ENCODE measurements at places on chromosomes 3 and 15.
A peak's percentile ranks its signal among the peaks of the same experiment; 100 is the strongest.

GRCh38 chr3:126983653-126984390 is 907 bp downstream of the PLXNA1 start:
- DNase-seq: peak; percentile 21

DNA sequence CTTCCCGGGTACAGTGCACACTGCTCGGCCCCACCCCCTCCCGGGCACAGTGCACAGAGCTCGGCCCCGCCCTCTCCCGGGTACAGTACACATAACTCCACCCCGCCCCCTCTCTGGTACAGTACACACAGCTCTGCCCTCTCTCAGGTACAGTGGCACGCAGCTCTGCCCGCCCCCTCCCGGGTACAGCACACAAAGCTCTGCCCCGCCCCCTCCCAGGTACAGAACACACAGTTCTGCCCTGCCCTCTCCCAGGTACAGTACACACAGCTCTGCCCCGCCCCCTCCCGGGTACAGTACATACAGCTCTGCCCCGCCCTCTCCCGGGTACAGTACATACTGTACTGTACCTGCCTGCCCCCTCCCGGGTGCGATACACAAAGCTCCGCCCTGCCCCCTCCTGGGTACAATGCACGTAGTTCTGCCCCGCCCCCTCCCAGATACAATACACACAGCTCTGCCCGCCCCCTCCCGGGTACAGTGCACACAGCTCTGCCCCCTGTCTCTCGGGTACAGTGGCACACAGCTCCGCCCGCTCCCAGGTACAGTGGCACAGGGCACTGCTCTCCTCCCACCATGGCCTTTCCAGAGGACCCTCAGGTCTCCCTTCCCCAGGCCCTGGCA is 16.4 kb upstream of the PRR20G start:
- DNase-seq: no peak

GRCh38 chr3:134251731-134252391 is 1.2 kb upstream of the RYK start:
- no peak for DNase-seq

DNA sequence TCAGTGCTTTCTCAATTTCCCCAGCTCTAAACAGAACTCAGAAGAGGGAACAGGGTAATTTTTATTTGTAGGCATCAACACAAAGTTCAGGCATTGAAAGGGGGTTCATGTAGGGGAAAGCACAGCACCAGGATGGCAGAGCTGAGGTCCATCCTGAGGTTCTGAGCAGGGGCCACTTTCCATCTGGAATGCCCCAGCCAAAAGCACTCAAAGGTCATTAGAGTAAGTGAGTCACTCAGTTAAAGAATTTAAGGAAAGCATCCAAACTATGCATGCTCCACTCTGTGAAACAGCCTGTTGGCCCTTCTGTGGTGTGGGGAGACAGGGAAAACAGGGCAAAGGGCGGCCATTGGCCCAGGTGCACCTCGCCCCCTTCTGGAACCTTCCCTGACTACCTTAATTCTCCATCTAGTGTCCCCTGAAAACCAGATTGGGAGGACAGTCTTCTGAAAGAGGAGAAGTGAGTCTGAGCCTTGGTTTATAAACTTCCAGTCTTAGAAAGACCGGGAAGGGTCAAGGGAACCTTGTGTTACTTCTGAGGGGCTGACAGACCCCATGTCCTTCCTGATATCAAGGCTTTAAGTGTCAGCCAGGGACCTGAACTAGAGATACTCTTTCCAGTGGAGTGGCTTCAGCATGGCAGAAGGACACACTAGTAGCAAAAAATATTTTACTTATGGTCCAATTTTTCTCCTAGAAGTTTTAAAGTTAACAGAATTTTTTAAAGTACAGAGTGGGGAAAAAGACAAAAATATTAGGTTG is 133.3 kb downstream of the MYLK start:
- no peak for DNase-seq

DNA sequence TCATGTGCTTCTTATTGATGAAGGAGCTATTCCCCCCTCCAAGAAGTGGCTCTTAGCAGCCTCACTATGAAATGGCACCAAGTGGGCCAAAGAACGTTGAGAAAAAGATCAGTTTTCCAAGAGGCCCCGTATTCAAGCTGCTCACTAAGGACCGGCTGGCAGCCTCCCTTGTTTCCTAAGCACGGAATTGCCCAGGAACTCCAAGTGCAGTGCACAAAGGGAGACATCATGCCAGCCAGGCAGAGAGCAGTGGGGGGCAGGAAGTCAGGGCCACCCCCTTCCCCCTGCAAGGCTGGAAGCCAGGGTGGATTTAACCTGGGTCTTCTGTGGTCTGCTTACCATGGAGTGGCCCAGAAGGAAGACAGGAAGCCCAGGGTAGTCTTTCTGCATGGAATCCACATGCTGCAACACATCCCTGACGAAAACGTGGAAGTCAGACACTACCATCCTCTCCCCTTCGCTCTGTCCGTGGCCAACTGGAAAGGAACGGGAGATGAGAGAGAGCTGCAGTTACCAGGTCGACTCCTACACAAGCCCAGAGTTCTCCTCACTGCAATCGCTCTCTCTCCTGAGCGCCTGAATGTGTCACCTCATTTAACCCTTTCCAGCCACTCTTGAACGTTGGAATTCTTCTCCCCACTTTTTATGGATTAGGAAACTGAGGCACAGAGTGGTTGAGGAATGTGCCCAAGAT is 49.5 kb downstream of the ABTB1 start:
- no peak for DNase-seq

DNA sequence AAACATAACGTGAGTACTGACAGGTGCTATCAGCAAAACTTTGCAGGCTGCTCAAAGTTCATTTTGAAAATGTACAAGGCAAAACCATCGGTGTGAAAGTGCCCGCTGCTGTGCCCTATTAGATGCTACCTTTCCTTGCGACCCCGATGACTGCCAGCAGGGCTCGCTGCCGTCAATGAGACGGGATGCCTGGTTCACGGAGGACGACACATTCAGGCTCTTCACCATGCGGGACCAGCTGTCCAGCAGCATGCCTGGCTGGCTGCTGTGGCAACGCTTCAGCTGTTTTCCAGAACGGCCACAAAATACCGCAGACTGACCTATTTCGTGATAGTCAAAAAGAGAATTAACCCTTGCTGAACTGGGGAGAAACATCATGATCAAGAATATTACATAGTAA is 92.7 kb upstream of the OCA2 start:
- DNase-seq: no peak

DNA sequence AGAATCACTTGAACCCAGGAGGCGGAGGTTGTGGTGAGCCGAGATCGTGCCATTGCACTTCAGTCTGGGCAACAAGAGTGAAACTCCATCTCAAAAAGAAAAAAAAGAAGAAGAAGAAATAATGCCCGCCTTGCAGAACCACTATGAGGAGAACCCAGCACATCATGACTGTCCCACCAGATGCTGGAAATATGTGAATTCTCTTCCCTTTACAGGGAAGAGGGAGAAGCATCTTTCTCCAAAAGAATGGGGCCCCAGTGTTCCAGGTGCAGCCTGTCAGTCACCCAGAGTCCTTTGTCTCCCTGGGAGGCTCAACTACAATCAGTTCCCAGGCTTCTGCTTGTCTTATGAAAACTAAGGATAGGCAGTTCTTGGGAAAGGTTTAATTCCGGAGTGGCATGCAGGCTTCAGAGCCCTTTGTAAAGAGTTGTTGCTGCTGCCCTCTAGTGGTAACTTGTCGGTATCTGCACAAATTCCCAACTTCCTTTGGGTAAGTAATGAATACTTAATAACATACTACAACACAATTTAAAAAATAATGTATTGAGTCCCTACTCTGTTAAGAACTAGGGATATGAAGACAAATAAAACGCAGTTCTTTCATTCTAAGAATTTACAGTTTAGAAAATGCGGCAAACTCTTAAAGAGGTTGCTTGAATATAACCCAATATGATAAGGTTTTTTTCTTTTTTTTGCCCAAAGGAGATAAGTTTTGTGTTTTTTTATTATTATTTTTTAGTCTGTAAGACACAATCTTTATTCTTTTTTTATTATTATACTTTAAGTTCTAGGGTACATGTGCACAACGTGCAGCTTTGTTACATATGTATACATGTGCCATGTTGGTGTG is 18.6 kb upstream of the TICRR start:
- no peak for DNase-seq

GRCh38 chr15:97301166-97301565 is 659.3 kb upstream of the ARRDC4 start:
- no peak for DNase-seq

GRCh38 chr3:99693636-99694035 is 55.2 kb downstream of the COL8A1 start:
- no peak for DNase-seq

- no peak for DNase-seq
These were observed 62.6 kb upstream of the CNTN4 start for GRCh38 chr3:2036076-2036475.

- DNase-seq: no peak
These were observed 42.3 kb downstream of the NEK10 start for GRCh38 chr3:27326629-27327545.

- DNase-seq: no peak
These were observed 83.6 kb downstream of the BDH1 start for GRCh38 chr3:197472151-197472550.

DNA sequence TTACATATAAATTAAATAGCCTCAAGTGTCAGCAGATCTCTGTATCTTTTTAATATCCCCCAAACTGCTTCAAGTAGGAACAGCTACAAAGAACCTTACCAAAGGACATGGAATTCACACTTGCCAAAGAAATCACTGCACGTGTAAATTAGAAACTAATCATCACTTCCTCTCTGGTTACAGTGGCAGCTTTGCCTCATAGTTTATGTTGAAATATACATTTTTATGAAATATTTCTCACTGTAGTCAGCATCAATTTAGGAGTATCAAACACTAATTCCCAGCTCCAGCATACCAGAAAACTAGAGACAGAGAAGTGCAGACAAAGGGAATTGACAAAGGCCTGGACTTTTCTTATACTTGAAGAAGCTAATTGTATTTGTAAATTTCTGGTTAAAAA is 260.9 kb downstream of the TIGIT start:
- DNase-seq: no peak

- no peak for DNase-seq
These were observed 161.5 kb upstream of the PFN2 start for GRCh38 chr3:150132101-150132749.

GRCh38 chr3:127739347-127740135 is 66.8 kb downstream of the ABTB1 start:
- DNase-seq: no peak

DNA sequence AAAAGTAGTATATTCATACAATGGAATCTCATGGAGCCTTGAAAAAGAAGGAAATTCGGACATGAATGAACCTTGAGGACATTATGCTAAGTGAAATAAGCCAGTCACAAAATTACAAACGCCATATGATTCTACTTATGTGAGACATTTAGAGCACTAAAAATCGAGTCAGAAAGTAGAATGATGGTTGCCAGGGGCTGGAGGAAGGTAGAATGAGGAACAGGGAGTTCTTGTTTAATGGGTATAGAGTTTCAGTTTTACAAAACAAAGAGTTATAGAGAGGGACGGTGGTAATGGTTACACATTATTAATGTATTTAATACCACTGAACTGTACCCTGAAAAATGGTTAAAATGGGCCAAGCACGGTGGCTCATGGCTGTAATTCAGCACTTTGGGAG is 19.5 kb downstream of the UBXN7 start:
- no peak for DNase-seq

DNA sequence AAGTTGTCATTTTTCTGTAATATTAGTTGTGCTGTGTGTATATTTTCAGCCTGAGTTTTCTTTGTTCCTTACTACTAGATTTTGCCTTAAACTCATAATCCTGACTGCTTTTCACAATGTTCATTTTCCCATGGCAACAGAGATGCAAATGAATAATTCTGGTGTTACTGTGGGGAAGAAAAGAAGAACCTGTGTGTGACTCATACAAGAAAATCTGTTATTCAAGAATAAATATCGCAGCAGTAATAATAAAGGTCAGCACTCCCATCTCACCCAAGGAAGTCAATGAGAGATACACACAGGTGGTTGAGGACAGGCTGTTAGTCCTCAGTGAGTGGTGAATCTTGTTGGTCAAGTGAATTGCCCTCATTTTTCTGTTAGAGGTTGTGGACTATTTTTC is 656.6 kb upstream of the NAALADL2 start:
- DNase-seq: no peak

- DNase-seq: no peak
These were observed 67.5 kb upstream of the MME start for GRCh38 chr3:155012584-155012983.
